ENCODE measurements at places on chromosomes 3 and 15.

DNA sequence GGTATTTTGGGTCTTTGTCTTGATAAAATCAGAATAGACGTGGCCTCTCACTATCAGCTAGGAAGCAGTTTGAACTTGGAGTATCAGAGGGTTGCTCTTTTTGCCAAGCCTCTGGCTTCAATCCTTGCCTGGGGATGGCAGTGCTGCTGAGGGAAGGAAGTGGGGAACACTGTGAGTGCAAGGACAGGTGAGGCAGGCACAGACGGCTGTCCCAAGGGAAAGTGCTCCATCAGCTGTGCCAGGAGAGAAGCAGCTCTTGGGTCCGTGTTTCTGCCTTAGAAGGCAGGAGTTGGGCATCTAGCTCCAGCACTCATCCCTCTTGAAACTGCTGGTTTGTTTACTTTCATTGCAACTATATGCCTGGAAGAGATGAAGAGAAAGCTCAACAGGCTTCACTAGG is 33.2 kb downstream of the PML start:
- DNase-seq, result no peak

DNA sequence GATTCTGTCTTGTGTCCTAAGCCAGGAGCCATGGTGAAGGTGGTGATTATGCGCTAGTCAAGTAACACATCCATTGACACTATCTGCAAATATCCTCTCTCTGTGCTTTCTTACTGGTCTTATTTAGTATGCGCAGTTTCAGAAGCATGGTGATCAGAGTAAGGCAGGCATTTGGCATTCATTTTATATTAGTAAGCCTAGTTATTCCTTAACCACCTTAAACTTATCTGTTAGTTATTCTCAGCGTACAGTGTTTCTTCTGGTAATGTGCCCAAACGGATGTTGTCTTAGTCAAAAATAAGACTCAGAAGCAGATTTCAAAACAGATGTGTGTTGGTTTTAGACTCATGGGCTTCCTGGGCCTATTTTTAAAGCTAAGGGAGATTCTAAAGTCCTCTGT is 329.2 kb downstream of the GRM7 start:
- DNase-seq, result no peak

DNA sequence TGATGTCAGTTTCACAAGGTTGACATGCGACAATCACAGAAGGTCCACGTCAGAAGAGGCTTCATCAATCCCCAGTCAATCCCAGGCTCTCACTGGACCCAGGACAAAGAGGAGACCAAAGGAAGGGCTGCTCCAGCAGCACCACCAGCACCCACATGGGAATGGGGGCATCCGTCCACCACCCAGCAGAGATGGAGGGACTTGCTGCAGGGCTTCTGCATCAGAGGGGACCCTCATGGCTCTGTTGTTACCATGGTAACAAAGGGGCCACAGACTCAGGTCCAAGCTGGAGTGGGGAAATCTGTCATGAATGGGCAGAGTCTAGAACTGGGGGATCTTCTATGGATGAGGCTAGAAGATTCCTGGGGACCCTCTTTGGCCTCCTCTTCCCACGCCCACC is 13.1 kb downstream of the PLA2G4F start:
- no peak for DNase-seq

DNA sequence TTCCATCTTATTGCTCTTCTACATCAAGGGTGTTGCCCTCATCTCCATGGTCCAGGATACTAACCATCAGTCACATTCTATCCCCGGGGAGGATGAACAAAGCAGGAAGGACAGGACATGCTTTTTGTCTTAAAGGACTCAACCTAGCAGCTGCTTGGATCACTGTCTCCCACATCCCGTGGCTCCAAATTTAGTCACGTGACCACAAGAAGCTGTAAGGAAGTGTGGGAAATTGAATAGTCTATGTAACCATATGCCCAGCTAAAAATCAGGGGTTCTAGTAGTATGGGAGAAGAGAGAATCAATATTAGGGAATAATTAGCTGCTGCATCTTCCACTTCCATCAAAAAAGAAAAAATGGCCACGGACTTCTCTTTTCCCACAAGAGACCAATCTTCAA is 18.2 kb upstream of the CMSS1 start:
- DNase-seq, result no peak

GRCh38 chr3:40265181-40265580 is 44.3 kb upstream of the EIF1B start:
- no peak for DNase-seq

- DNase-seq, result no peak
Observed at GRCh38 chr15:26910715-26911114, 43.9 kb downstream of the GABRA5 start.

Measured in activated CD8-positive, alpha-beta memory T cell treated with anti-CD3 and anti-CD28 coated beads, Interleukin-2, amount 50 U/mL, for 48 hours (primary cell).